ENCODE measurements at places on chromosomes 4 and X. TPM values are rescaled to one million over a fixed set of nuclear protein-coding genes. Genes with fewer than 3 reads are reported as not detected.

GRCh38 chr4:104878936-104879335, 267.7 kb upstream of the TET2 start:
- no peaks in the 10 kb centered on the region for H3K27me3 ChIP-seq
- no peaks in the 10 kb centered on the region for H3K36me3 ChIP-seq
- DNase-seq: no peak
- H3K27ac ChIP-seq: no peak overlapping the region

- H3K4me1 ChIP-seq: peaks cover 10% of the 10 kb centered on the region
- H3K4me3 ChIP-seq: peak overlapping the region; percentile 88
- DNase-seq: peak; percentile 86
- no peaks in the 10 kb centered on the region for H3K27me3 ChIP-seq
Measured at GRCh38 chr4:55545641-55546505, 836 bp downstream of the CLOCK start.

GRCh38 chrX:129792586-129793291, 13.0 kb downstream of the SASH3 start:
- no peak overlapping the region for H3K4me3 ChIP-seq
- no peaks in the 10 kb centered on the region for H3K36me3 ChIP-seq
- H3K27me3 ChIP-seq: no peaks in the 10 kb centered on the region
- no peak for DNase-seq

GRCh38 chrX:1423215-1423614, 29.5 kb downstream of the ASMTL start:
- peaks cover 10% of the 10 kb centered on the region for H3K36me3 ChIP-seq
- no peak for DNase-seq
- no peak overlapping the region for H3K4me3 ChIP-seq
- H3K27ac ChIP-seq: no peak overlapping the region

DNA sequence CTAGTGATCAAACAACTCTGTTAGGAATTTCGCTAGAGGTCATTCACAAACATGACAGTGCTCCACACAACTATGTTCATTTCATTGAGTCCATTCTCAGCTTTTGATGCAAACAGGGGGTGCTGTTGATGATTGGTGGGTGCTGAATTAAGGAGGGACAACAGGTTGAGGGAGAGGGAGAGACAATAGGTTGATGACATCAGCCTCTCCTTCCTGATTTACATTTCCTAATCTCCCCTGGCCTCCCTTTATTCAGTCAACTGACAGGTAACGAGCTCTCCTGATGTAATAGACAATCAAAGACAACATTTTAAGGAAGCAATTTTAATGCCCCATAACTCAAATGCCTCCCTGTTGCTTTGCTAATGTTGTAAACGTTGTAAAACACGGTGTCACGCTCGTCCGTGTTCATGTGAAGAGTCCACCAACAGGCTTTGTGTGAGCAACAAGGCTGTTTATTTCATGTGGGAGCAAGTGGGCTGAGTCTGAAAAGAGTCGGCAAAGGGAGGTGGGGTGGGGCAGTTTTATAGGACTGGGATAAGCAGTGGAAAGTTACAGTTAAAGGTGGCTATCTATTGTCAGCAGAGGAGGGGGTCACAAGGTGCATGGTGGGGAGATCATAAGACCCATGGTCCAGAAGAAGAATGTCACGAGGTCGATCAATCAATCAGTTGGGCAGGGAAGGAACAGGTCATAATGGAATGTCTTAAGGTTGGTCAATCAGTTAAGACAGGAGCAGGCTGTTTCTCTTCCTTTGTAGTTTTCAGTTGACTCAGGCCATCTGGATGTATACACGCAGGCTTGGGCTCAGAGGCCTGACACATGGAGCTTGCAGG, 4.8 kb upstream of the GAR1 start:
- no peak overlapping the region for H3K4me3 ChIP-seq
- H3K27ac ChIP-seq: no peak overlapping the region
- no peaks in the 10 kb centered on the region for H3K27me3 ChIP-seq
- DNase-seq: no peak
- H3K36me3 ChIP-seq: no peaks in the 10 kb centered on the region
- H3K4me1 ChIP-seq: no peaks in the 10 kb centered on the region

DNA sequence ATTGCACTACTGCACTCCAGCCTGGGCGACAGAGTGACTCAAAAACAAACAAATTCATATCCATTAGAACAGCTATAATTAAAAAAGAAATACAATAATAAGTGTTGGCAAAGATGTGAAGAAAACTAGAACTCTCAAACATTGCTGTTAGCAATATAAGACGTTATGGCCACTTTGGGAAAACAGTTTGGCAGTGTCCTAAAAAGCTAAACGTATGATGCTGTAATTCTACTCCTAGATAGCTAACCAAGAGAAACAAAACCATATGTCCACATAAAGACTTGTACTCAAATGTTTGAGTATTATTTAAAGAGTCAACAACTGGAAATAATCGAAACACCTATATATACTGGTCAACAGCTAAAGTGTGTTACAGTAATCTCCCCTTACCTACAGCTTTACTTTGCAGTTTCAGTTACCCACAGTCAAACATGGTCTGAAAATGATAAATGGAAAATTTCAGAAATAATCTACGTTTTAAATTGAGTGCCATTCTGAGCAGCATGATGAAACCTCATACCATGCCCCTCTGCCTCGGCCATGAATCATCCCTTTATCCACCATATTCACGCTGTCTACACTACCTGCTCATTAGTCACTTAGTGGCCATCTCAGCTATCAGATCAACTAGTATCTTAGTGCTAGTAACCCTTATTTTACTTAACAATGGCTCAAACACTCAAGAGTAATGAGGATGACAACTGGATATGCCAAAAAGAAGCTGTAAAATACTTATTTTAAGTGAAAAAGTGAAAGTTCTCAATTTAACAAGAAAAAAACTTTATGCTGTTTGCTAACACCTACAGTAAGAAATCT, 4.9 kb downstream of the ELF2 start:
- no peak overlapping the region for H3K4me3 ChIP-seq
- H3K27me3 ChIP-seq: no peaks in the 10 kb centered on the region
- DNase-seq: no peak

GRCh38 chr4:75834772-75835154, 67.5 kb downstream of the PPEF2 start:
- H3K27ac ChIP-seq: no peak overlapping the region
- no peaks in the 10 kb centered on the region for H3K36me3 ChIP-seq
- no peaks in the 10 kb centered on the region for H3K4me1 ChIP-seq
- no peaks in the 10 kb centered on the region for H3K27me3 ChIP-seq
- no peak overlapping the region for H3K4me3 ChIP-seq

- H3K36me3 ChIP-seq: no peaks in the 10 kb centered on the region
- H3K27ac ChIP-seq: no peak overlapping the region
- H3K27me3 ChIP-seq: peaks cover 5% of the 10 kb centered on the region
- no peaks in the 10 kb centered on the region for H3K4me1 ChIP-seq
- no peak overlapping the region for H3K4me3 ChIP-seq
Measured at GRCh38 chrX:130995439-130995838, 62.7 kb upstream of the ARHGAP36 start.

- no peaks in the 10 kb centered on the region for H3K36me3 ChIP-seq
- H3K4me3 ChIP-seq: no peak overlapping the region
- H3K27ac ChIP-seq: peak overlapping the region; percentile 14
Measured at GRCh38 chr4:74948236-74948635, 15.3 kb downstream of the PARM1 start.

DNA sequence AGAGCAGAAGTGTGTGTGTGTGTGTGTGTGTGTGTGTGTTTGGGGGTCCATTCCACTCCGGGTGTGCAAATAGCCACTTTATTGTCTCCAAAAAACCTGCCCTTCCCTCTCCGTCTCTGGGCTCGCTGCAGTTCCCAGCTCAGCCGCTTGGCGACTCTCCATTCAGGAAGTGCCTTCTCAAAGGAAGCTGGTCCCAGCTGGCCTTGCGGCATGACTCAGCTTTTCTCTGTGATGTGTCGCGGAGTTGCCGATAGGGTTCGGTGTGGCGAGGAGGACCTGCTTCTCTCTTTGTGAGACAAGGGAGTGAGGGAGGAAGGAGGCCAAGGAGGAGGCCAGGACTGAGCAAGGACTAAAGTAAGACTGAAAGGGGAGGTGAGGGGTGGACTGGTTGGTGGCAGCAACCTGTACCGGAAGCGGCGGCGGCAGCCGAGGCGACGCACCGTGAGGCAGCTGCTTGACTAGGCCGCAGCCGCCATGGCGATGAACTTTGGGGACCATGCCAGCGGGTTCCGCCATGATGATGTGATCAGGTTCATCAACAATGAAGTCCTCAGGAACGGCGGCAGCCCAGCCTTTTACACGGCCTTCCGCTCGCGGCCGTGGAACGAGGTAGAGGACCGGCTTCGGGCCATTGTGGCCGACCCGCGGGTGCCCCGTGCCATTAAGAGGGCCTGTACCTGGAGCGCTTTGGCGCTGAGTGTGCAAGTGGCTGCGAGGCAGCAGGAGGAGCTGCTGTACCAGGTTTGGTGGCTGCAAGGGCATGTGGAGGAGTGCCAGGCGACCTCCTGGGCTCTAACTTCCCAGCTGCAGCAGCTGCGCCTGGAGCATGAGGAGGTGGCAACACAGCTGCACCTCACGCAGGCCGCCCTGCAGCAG, at the start of gene TEX13C:
Gene TEX13C (plus strand): TSS at position 226 of the 876 bp plus-strand sequence. CDS start 249 bp downstream, at position 475.
- H3K4me3 ChIP-seq: no peak within 1 kb of the TSS
- peak; percentile 54 for DNase-seq
- H3K4me1 ChIP-seq: no peaks in the 10 kb centered on the region

GRCh38 chr4:25330905-25331808, 18.6 kb downstream of the ZCCHC4 start:
- H3K27me3 ChIP-seq: no peaks in the 10 kb centered on the region
- H3K4me1 ChIP-seq: no peaks in the 10 kb centered on the region
- no peaks in the 10 kb centered on the region for H3K36me3 ChIP-seq
- DNase-seq: no peak

DNA sequence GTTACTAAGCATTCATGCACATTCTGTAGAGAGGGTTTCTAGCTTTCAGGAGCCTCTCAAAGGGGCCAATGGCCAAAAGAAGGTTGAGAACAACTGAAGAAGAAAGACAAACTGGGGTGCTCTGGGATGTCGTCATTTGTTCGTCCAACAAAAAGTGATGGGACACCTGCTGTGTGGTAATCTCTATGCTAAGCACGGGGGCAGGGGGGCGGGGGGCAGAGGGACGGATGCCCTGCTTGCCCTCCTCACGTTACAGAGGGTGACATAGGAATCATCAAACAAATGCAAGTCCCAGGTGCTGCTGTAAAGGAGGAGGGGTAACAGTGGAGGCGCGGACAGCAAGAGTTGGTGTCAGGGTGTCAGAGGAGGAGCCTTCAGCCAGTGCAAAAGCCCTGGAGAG, 12.8 kb upstream of the CRMP1 start:
- no peak overlapping the region for H3K27ac ChIP-seq
- no peaks in the 10 kb centered on the region for H3K4me1 ChIP-seq
- DNase-seq: no peak
- no peaks in the 10 kb centered on the region for H3K36me3 ChIP-seq

DNA sequence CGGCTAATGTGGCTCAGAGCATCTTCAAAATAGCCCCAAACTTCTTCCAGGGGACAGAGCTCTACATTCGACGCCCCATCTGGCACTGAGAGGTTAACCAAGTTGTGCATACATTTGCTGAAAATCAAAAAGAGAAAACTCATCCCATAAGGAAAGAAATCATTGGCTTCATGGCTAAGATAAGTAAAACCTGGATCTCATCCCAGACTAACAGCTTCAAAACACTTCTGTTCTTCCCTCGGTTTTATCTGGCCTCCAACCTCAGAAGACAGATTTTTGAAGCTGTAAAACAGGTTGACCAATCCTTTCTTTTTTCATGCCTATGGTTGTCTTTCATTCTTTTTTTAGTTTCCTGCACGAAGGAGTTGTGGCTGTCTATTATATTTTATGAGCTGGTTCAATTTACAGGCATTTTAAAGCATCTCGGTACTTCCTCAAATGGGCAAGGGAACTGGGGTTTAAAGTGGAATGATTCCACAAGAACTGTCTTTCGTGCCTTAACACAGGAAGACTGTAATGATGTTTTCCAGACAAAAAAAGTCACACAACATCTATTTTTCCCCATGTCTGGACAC, 107.6 kb downstream of the DLG3 start:
- DNase-seq: no peak
- no peak overlapping the region for H3K27ac ChIP-seq
- H3K36me3 ChIP-seq: no peaks in the 10 kb centered on the region
- no peaks in the 10 kb centered on the region for H3K4me1 ChIP-seq
- H3K27me3 ChIP-seq: no peaks in the 10 kb centered on the region
- no peak overlapping the region for H3K4me3 ChIP-seq

GRCh38 chr4:5804656-5805055, 88.2 kb downstream of the CRMP1 start:
- H3K27me3 ChIP-seq: no peaks in the 10 kb centered on the region
- H3K27ac ChIP-seq: no peak overlapping the region
- H3K36me3 ChIP-seq: peaks cover 9% of the 10 kb centered on the region
- H3K4me3 ChIP-seq: no peak overlapping the region
- DNase-seq: no peak

DNA sequence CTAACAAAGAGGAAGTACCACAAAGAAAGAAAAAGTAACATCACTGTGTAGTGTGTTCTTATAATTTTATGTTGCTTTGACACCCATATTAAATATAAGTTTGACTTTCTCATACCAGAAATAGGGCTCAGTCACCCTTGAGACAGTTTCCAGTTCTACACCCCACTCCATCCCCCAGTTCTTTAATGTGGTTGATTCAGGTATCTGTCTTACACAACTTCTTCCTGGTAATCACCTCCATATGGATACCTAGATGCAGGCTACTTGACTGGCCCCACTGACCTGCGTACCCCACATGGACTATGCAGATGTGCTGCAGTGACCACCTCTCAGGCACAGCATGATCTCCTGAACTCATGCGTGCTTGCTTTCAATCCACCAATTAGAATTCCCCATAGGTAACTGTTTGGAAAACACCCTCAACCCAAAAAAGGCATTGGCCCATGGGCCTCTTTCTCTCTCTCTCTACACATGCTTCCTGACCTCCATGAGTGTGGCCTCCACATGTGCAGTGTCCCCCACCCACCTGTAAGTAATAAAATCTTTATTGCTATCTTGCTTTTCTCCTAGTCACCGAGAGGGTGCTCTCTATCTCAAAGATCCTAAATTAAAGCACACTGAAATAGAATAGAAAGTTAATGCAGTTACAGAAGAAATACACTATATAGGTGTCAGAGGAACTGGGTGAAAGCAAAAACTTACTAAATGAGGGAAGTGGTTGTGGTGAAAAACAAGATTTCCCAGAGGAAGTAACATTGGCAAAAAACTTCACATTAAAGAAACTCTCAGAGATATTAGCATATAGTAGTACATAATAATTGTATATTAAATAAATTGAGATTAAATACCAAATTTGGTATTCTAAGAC, 98.4 kb downstream of the ZAR1 start:
- peaks cover 7% of the 10 kb centered on the region for H3K36me3 ChIP-seq
- no peaks in the 10 kb centered on the region for H3K4me1 ChIP-seq
- DNase-seq: no peak
- no peak overlapping the region for H3K27ac ChIP-seq
- H3K4me3 ChIP-seq: no peak overlapping the region

GRCh38 chr4:185774845-185775680, 36.9 kb downstream of the SORBS2 start:
- H3K27me3 ChIP-seq: no peaks in the 10 kb centered on the region
- peak overlapping the region; percentile 50 for H3K4me3 ChIP-seq
- H3K36me3 ChIP-seq: no peaks in the 10 kb centered on the region
- H3K4me1 ChIP-seq: peaks cover 5% of the 10 kb centered on the region
- peak overlapping the region; percentile 77 for H3K27ac ChIP-seq
- peak; percentile 84 for DNase-seq

- H3K27ac ChIP-seq: no peak overlapping the region
- no peak overlapping the region for H3K4me3 ChIP-seq
- no peaks in the 10 kb centered on the region for H3K4me1 ChIP-seq
- no peak for DNase-seq
- H3K36me3 ChIP-seq: no peaks in the 10 kb centered on the region
- H3K27me3 ChIP-seq: peaks cover 4% of the 10 kb centered on the region
Measured at GRCh38 chrX:16120431-16120830, 2.9 kb upstream of the GRPR start.

The MAGEA12 gene
- not detected for total RNA-seq

The ASB12 gene
- not detected for total RNA-seq

The XK gene
- total RNA-seq: 1.3 TPM

The AFF2 gene
- 5.7 TPM for total RNA-seq

The POF1B gene
- 13.1 TPM for total RNA-seq

The SUPT20HL1 gene
- not detected for total RNA-seq

Measured in kidney (tissue), 22 donors.